ENCODE measurements at places on chromosomes 1 and 21.
A peak's percentile ranks its signal among the peaks of the same experiment; 100 is the strongest.

DNA sequence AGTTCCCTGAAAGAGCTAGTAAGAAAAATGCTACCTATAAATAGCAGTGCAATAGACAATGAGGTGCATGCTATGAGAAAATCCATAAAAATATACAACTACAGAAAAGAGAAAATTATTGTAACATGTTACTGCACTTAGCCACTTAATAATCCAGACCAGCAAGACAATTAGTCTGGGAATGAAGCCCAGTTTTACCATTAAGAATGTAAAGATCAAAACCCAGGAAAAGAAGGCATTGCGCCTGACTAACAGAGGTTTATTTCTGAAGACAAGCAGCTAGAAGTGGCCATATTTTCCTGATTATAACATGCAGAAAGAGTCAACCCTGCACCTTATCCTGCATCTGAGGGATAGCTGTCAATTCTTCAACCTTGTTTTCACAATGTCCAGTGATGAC, 276.4 kb upstream of the PRMT6 start:
- no peak for DNase-seq

DNA sequence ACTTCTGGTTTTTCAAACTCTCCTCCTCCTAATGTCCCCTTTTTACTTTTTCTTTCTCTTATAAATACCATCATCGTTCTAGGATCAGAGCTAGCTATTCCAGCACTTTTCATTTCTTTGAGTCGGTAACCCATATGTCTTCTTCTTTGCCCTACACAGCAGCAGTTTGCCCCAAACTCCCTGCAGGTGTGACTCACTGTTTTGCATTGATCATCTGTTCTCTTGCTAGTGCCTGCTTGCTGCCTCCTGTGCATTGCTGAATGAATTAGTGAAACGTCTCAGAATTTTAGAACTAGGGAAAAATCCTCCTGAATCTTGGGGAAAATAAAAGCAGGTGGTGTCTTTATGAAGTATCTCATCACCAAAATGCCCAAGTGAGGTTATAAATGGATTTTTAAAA, 21.7 kb downstream of the KCNK2 start:
- no peak for DNase-seq

- no peak for DNase-seq
Observed at GRCh38 chr1:161989786-161990185, 33.9 kb downstream of the OLFML2B start.

- no peak for DNase-seq
Observed at GRCh38 chr1:3033790-3034090, 12.5 kb downstream of the ACTRT2 start.

DNA sequence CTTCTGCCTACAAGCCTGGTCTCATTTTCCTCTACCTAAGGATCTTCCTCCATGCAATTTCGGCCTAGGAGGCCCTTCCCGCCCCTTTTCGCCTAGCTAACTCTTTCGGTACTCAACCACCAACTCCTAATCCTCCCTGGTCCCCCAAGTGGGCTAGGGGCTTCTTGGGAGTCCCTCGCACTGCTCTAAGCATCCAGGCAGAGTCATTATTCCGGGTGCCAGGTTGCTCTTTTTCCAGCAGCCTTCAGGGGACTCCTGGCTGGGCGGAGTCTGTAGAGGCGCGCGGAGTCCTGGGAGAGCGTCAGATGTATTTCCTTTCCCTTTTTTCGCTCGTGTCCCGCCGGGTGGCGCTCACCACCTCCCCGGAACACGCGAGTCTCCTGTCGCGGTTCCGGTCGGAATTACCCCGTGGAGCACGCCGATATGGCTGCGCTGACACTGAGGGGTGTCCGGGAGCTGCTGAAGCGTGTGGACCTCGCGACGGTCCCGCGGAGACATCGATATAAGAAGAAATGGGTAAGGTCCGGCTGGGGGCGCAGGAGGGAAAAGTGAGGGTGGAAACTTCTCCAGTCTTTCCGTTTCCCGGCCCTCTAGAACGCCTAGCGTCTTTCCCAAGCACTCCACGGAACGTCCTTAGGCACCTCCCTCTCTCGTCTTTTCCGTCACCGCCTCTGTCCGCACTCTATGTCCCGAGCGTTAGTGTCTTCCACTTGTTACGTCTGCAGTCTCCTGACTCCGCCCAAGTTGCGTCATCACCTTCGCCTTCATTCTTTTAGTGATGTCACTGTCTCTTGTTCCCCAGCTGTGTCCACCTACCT, at the start of gene NSUN4:
NSUN4 (plus strand) TSS at position 404 of the 818 bp plus-strand sequence; CDS start at position 424, 20 bp downstream.
- peak; percentile 90 for DNase-seq

GRCh38 chr1:94237291-94238226, at the start of gene ARHGAP29:
Gene ARHGAP29, minus strand, starts transcription at chr1:94237584. Its CDS starts 5,973 bp downstream, at chr1:94231611.
- peak; percentile 19 for DNase-seq

DNA sequence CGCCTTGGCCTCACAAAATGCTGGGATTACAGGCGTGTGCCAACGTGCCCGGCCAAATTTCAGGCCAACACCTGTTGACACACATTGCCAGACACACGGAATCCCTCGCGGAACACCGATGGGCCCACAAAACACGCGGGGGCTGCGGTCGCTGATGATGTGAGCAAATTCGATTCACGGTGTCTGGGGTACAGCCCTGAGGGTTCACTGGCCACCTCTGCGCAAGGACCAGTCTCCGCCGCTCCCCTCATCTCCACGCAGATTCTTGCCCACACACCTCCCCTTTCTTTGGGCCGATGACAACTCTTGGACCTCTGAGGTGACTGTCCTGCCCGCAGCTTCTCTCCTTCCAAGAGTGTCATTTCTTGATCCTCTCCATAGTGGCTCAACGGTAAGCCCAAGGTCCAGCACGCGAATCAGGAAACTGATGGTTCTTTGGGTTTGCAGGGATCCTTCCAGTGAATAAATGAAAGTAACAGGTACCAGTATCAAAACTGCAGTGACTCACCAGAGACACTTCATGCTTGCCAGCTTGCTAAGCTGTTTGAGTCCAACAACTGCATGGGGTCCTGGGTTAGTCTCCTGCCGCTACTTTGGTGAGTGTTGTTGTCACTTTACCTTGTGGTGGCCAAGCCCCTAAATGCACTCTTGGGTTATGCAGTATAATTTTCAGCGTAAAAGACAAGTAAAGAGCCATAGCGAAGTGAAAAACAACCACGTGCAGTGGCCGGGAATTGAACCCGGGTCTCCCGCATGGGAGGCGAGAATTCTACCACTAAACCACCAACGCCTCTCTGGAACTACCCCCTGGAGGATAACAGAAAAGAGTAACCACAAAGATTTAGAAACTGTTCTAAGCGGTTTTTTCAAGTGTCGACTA, 11.0 kb upstream of the RNU1-3 start:
- DNase-seq: peak; percentile 64

DNA sequence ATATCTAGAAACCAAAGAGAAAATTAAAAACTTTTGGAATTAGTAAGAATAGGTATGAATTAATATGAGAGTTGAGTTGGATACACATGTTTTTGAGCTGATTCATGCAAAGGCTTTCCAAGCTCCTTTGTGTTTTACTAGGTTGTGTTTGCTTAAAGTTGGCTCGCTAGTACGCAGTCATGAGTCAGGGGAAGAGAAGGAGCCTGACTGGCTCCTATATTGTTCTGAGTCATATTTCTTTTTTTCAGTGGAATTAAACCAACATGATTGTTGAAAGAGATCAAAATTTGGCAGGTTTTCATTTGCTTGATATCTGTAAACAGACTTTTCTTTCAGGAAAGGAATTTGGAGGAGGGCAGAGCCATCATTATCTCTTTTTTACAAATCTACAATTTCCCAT, 66.7 kb downstream of the MAGI3 start:
- DNase-seq: no peak

DNA sequence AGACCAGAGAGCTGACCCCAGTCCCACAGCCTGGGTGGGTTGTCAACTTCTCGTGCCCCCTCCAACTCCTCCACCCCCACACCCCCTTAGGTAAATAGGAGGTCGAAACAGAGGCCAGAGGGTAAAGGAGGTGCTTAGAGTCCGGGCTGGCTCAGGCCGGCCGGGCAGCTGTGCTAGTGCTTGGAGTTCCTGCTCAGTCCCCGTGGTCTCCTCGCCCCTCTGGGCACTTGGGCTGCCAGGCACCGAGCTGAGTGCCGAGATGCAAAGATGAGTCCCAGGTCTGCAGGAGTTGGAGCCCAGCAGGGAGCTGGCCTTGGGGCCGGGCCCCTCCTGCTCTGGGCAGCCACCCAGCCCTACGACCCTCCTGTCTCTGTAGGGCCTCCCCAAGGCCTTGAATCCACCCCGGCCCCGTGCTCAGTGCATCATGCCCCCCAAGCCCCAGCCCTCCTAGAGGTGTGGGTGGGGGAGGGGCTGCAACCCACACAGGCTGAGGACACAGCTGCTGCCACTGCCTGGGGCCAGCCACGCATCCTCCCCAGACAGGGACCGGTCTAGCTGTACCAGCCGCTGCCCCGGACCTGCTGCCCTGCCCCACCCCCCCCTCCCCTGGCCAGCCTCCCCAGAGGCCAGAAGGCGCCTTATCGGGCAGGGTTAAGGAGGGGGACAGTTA, 1.9 kb downstream of the SMIM1 start:
- DNase-seq: no peak
